ENCODE measurements at places on chromosomes 5 and 9.

GRCh38 chr9:123567013-123567412 is 211.0 kb downstream of the CRB2 start:
- no peak for DNase-seq

DNA sequence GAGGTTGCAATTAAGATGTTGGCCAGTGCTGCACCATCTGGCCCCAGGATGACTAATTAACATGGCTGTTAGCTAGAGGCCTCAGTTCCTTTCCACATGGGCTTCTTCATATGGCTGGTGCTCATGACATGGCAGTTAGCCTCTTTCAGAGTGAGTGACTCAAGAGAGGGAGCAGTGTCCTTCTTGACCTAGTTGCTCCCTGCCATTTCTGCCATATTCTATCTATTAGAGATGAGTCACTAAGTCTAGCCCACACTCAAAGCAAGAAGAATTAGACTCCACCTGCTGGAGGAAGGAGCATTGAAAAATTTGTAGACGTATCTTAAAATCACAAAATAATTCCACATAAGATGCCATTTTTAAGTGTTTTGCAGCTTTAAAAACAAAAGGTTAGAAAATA is 651.2 kb upstream of the CCNG1 start:
- no peak for DNase-seq

- DNase-seq = no peak
Observed at GRCh38 chr5:82640916-82641315, 362.8 kb upstream of the RPS23 start.

GRCh38 chr5:4104831-4105597 is 509.4 kb downstream of the IRX1 start:
- no peak for DNase-seq

- no peak for DNase-seq
Observed at GRCh38 chr9:127976498-127976897, 4.3 kb downstream of the EEIG1 start.

DNA sequence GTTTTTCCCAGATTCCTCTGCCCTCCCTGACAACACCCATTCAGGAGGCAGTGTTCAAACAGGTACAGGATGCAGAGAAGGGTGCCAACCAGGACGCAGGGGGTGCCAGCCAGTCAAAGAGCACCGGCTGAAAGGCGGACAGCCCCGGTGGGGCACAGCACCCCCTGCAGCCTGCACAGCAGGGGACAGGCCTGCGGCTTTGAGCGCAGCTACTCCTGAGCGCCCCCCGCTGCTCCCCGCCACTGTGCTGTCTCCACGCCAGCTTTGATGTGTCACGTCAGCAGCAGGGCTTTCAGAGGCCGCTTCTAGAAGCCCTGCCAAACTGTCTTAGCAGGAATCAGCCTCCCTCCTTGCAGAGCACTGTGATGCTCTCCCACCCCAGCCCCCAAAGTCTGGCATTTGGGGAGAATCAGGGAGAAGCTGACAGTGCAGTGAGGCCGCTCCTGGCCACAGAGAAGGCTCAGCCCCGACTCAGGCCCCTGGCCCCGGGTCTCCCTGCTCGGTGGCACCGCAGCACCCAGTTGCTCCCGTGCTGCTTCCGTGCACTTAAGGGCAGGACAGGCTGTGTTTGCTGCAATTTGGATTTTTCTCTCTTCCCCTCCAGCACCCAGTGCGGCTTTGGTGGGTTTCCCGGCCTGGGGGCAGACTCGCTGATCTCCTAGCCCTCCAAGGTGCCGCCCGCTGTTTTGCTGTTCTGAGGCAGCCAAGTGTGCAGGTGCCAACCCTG is 20.3 kb downstream of the AK8 start:
- DNase-seq = peak; percentile 32

DNA sequence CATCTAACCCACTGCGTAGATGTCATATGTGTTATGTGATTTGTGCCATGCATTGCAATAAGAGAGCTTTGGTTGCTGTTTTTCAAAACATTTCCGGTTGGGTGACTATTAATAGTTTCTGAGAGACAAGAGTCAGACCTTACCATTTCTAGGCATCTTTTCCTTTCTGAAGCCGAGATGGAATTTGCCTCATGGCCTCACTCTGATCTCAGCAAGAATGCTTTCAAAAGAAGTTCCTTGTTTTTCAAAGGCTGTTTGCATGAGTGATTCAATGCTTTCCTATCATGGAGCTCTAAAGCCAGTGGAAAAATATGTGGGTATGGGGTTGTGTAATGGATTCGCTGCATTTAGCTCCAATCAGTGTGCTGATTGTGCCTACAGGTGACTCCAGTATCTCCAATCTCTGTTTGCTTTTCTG is 203.1 kb upstream of the PPP1R2B start:
- DNase-seq = peak; percentile 5

- peak; percentile 99 for DNase-seq
Observed at GRCh38 chr5:180071531-180072255, at the start of gene RNF130. Gene RNF130, minus strand, starts transcription at chr5:180071759. Its CDS starts 57 bp downstream, at chr5:180071702.

DNA sequence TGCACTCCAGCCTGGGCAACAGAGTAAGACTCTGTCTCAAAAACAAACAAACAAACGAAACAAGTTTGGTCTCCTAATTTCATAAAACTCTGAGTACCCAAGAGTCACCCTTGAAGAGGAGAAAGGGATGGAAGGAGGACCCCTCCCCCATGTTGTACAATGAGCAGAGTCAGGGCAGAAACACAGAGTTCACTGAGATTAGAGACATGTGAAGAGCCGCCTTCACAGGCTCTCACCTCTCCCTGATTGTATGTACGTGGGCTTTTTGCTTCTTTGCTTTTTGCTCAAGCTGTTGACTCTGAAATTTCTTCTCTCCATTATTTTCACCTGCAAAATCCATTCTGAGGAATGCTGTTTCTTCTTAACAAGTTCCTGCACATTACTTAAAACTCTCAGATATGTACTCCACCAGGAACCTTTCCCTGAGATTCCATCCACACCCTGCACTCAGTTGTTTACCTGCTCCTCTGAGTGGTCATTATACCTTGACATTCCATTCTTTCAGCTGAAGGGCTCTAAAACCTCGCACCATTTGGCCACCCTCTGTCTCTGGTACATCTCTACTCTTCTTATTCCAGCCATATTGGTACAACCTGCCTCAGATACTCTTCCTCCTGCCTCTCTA is 44.4 kb upstream of the ABCA1 start:
- DNase-seq = no peak

DNA sequence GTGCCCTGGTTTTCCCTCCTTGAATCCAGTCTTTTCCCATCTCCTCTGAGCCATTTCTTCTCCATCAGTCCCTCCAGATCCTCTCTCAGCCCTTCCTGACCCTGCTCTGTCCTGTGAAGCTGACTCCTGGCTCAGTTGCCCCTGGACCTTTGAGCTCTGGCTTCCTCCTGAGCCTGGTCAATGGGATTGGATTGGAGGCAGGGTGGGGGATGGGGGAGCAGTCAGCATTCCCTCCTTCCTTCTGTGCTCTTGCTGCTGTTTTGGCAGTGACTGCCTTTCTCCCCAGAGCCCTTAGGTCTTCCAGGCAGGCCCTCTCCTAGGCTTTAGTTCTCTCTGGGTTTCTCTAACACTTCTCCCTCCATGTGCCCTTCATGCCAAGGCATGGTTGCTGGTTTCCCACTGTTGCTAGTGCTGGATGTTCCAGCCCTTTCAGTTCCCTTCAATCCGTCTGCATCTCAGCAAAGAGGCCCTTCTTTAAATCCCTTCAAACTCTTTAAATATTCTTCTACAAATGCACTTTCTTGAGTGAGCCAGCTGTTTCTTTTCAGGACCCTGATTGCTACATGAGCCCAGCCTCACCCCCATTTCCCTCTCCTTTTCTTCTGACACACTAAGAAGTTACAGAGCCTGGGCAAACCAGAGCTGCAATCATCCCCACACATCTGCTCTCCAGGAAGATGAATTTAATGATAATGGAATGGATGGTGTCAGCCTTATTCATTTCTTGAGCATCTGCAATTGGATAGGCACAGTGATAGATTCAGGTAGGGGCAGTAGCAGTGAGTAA is 2.2 kb downstream of the TNFSF15 start:
- DNase-seq = no peak

GRCh38 chr9:88996921-88997235 is 5.6 kb downstream of the S1PR3 start:
- DNase-seq = no peak

- DNase-seq = no peak
Observed at GRCh38 chr9:91839926-91840465, 110.0 kb downstream of the ROR2 start.

DNA sequence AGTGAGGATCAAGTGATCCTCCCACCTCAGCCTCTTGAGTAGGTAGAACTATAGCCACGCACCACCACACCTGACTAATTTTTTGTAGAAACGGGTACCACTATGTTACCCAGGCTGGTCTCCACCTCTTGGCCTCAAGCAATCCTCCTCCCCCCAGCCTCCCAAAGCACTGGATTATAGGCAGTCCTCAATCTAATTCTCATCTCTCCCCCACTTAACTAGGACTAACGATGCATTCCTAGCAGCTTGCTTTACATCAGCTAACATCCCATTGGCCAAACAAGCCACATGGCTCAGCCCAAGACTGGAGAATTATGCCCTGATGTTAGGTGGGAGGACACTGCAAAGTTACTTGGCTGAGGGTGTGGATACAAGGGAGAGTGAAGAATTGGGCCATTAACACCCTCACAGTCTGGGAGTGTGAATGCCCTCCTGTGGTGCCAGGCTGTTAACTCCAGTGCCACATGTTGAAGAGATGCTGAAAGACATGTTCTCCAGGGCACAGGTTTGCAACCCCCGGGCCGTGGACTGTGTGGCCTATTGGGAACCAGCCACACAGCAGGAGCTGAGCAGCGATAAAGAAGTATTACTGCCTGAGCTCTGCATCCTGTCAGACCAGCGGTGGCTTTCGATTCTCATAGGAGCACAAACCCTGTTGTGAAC is 5.3 kb upstream of the ZNF367 start:
- DNase-seq = no peak

GRCh38 chr9:121369595-121370265 is at the start of gene STOM:
Gene STOM, minus strand, starts transcription at chr9:121370250. Its CDS starts 63 bp downstream, at chr9:121370187.
- peak; percentile 81 for DNase-seq

DNA sequence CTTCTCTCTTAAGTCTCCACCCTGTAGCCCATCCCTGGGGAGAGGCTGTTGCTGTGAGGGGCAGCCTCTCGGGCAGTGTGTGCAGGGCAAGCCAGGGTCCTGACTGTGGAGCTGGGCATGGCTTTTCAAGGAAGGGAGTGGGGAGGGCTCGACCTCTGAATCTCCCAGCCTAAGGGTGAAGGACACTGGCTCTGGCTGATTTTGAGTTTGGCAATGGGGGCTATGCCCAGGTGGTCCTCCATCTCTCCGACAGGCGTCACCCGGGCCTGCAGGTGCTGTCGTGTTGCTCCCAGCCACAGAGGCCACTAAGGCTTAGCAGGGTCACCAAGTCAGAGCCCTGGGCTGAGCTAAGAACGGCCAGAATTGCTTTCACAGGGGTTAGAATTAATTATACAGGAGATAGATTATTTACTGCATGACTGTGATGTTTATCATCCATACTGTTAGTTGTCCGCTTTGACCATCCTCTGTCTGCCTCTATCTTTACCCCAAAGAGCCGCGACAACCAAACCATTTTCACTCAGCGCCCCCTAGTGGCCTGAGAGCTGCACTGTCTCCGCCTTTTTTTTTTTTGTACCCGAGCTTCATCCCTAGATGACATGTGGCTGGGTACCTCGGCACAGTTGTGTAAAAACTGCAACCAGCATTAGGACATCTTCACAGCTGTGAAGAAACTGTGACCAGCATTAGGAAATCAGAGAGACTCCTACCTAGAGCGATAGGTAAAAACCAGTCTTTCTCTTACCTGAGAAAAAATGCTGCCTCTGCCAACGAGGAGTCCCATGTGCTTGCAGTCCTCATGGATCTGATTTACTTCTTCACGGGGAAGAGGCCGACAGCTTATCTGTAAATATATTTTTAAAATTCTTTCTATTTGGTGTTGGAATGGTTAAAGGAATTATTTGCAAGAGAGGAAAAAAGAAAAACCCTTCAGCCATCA is 44.5 kb downstream of the AGXT2 start:
- DNase-seq = peak; percentile 75

- DNase-seq = no peak
Observed at GRCh38 chr5:919356-920000, 26.8 kb downstream of the TRIP13 start.

DNA sequence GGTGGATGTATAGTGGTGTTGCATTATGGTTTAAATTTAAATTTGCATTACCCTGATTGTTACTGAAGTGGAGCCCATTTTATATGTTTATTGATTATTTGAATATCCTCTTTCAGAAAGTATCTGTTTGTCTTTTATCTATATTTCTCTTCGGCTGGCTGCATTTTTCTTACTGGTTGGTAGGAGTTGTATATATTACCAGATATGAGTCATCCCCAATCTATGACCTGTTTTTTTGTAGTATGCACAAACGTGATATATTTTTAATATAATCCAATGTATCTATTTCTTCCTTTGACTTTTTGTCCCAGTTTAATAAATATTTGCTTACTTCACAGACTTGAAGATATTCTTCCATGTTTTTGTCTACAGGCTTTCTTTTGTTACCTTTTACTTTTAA is 29.3 kb upstream of the CAMK4 start:
- DNase-seq = no peak

DNA sequence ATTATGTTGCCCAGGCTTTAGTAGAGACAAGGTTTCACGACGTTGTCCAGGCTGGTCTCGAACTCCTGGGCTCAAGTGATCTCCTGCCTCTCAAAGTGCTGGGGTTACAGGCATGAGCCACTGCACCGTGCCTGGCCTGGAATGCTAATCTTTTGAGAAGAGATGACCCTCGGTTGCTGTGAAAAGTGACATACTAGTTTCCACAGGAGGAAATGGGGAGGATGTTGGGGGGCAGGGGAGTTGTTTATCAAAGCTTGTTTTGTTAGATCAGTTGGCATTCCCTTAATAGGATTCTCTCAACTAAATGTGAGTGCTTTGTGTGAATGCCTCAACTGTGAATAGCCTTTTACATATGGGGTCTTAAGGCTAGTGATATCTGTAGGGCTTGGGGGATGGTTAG is 16.4 kb upstream of the MATR3 start:
- no peak for DNase-seq

- DNase-seq = peak; percentile 61
Observed at GRCh38 chr5:119411361-119412278, 40.7 kb upstream of the HSD17B4 start.

- DNase-seq = no peak
Observed at GRCh38 chr9:88237991-88238571, 99.8 kb upstream of the SPATA31C2 start.

DNA sequence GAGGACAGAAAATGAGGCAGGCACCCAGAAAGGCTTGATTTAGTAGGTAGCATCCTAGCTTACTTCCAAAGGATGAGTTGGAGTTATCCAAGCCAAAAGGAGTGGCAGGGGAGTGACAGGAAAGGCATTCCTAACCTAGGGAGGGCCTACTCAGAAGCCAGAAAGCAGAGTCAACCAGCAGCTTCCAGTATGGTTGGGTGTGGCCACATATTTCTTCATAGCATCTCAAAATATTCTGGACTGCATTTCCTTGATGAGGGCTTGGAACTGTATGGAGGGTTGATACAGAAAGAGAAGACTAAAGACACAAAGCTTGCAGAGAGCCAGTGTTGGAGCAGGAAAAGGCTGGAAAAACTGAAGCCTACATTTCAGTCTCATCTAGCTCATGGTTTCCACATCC is 656.8 kb upstream of the DMAC1 start:
- no peak for DNase-seq
